Activated CD8-positive, alpha-beta memory T cell treated with anti-CD3 and anti-CD28 coated beads for 4 hours (primary cell): ENCODE measurements at places on chromosomes 3 and 15.

- peak; percentile 61 for DNase-seq
Observed at GRCh38 chr3:143121241-143122088, 1.9 kb downstream of the CHST2 start.

GRCh38 chr3:181417748-181418147 lies 294.0 kb upstream of the SOX2 start:
- DNase-seq, result no peak

DNA sequence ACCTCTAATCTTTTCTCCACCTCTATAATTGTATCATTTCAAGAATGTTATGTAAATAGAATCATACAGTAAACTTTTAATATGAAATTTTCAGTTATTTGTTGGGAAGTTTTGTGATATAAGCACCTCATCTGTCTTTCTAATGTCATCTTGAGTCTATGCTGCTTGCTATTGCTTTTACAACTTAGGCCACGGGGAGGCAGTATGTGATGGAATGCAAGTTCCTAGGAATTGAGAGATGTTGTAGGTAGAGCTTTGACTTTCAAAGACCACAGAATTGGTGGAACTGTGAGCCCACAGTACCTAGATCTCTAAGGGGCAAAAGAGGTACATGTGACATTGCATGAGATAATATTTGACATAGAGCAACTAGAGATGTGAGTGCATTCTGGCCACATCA lies 328.3 kb downstream of the MFSD1 start:
- DNase-seq, result no peak

DNA sequence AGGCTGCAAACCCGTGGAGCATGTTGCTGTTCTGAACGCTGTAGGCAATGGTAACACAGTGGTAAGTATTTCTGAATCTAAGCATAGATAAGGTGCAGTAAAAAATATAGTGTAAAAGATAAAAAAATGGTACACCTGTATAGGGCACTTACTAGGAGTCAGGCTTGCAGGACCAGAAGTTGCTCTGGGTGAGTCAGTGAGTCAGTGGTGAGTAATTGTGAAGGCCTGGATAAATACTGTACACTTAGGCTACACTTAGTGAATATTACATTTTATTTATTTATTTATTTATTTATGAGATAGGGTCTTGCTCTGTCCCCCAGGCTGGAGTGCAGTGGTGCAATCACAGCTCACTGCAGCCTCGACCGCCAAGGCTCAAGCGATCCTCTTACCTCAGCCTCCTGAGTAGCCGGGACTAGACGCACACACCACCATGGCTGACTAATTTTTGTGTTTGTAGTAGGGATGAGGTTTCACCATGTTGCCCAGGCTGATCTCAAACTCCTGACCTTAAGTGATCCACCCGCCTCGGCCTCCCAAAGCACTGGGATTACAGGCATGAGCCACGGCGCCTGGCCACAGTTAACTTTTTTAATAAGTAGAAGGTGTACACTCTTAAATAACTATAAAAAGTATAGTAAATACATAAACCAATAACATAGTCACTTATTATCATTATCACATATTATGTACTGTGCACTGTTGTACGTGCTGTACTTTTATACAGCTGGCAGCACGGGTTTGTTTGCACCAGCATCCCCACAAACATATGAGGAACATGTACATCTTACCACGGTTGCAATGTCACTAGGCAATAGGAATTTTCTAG lies 155.1 kb downstream of the IGF1R start:
- DNase-seq, result no peak

DNA sequence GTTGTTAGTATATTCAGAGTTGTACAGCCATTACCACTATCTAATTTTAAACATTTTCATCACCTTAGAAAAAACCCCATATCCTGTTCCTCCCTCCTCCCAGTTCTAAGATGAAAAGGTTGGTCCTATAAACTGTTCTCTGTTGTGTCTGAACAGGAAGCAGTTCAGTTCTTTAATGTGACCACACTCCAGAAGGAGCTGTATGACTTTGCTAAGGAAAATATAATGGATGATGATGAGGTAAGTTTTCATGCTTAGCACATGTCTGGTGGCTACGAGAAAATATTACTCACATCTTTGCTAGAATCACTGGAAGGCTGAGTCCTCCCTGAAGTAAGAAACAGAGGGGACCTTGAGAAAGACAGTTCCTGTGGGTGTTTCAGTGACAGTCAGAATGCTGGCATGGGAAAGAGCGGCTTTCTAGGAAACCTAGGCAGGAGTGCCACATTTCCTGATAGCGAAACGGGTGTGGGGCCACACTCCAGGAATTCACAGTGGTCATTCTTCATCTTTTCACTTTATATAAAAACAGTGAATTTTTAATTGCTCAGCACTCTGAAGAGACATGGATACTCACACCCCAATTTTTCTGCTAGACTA lies 20.3 kb downstream of the CRTAP start:
- DNase-seq, result no peak

GRCh38 chr15:73822998-73823397 lies 50.4 kb upstream of the TBC1D21 start:
- no peak for DNase-seq

DNA sequence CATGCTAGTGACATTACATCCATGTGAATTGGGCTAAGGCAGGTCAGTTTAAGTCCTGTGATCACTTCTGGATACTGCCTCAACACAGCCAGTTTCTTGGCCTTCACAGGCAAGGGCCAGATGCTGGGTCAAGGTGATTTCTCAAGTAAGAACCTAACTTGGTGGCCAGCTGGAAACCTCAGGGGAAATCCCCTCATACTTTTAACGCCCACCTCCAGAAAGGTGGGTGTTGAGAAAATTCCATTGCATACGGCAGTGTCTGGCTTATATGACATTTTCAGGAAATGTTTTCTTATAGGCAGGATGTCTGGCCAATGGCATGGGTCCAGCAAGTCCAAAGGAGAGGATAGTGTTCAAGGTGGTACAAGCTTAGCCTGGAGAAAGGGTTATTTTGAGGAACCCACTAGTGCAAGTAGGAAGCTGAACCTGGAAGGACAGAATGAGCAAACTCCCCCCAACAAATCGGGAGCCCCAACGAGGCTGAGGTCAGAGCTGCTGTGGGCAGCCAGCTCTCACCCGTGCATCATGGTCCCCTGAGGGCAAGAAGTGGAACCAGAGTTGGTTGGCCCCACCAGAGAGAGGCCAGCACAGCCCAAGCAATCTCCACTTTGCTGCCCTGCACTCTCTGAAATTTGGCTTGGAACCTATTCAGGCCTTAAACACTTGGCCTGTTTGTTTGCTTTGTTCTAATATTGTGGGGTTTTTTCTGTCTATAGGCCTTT lies 135.4 kb downstream of the PDE8A start:
- DNase-seq, result no peak

DNA sequence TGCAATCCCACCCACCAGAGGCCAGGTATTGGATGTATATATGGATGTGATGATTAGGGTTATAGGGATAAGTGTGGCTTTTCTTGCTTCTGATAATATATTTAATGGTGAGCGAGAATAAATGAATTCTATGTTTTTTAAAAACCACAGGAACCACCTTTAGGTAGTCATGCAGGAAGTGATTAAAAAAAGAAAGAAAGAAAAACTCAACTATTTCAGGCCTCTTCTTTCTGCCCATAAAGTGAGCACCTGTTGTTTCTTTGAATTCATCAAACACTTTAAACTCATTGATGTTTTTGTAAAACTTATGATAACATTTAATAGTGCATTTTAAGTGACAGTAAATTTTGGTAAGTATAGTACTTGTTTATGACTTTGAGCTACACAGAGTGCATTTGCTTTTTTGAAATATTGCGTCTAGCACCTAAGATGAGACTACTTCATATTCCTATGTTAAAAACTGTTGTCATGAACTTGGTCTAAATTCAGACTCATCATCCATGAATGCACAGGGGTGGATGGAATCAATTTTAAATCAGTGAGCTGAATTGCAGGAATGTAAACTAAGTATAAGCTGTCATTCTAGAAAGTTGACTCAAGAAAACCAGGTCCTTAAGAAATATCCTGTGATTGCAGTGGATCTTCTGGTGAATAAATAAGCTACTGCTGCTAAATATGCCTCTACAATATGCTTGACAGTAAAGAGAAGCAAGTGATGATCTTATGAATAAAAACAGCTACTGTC lies 764.4 kb upstream of the NECTIN3 start:
- no peak for DNase-seq

GRCh38 chr15:90463381-90463780 lies 66.3 kb upstream of the CRTC3 start:
- DNase-seq, result no peak

GRCh38 chr15:43329217-43329959 lies 985 bp downstream of the LCMT2 start:
- DNase-seq, result no peak

DNA sequence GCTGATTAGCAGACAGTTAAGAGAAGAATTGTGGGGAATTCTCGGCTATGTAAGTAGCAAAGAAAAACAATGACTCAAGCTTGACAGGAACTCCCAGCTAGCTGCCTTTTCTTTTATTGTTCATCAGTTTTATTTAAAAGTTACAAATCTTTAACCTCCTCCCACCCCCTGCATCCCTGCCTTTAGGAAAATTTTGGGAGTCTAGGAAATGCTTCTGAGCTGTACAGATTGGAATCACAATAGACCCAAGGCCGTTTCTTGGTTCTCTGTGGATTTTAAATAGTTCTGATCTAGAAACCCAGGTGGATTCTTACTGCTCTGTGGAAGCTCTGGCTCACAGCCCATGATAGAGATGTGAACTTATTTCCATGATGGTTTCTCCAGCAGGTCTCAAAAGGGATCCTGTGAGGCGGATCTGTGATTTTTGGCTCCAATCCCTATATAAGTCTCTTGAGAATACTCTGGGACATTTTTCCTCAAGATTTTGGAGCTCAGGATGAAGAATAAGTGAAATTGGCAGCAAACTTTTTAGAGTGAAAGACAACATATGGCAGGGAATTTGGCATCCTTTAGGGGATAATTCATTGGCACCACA lies 312.3 kb downstream of the EPHA3 start:
- DNase-seq, result no peak

- DNase-seq, result no peak
Observed at GRCh38 chr15:29100486-29101000, 169.1 kb downstream of the NSMCE3 start.

- no peak for DNase-seq
Observed at GRCh38 chr3:115375362-115375761, 228.3 kb upstream of the ZBTB20 start.

DNA sequence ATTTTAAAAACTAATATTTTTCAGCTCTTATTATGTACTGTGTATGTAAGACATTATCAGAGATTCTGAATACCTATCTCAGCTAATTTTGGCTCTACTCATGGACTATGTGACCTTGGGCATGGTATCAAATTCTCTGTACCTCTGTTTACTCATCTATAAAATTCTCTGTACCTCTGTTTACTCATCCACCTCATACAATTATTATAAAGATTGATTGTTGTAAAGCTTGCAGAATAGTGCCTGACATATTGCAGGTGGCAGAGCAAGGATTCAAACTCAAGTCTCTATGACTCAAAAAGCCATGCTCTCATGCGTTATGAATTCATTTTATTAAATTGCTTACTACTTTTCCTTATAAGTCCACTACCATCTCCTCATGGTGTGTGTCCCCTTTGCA lies 151.9 kb upstream of the ARL6 start:
- DNase-seq, result no peak

DNA sequence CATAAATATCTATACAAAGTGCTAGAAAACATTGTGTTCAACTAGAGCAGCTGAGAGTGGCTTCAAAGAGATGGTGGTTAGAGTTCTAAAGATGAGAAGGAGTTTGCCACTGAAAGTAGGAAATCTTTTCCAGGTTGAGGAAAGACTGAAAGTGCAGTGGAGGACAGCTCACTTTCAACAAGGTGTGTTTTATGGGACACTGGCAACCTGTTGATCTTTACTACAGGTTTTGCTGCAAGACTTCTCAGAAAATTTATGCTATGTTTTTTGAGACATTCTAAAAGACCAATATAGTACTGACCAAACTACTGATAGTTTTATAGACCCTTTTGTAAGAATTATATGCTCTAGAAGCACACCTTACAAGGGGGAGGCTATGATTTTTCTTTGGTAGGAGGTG lies 3.8 kb downstream of the CHRNA7 start:
- DNase-seq, result no peak

DNA sequence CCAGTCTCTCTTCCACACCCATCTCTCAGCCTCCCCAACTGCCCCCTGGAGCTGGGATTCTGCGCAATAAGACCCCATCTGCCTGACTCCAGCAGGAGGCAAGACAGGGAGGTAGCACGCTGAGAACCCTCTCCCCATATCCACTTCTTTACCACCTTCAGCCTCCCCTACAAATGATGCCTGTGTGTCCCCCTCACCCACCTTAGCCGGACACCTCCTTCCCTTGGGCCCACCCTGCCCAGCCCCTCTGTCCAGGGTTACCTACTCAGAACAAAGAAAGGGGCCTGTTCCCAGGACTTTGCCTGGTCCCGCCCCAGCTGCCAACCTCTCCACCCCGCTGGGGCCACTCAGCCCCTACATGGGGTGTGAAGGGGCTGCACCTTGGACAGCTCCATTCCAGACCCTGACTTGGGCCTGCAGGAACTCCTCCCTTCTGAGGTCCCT lies 40.8 kb upstream of the ATP2B2 start:
- no peak for DNase-seq

GRCh38 chr3:57421336-57421735 lies 122.8 kb downstream of the DNAH12 start:
- DNase-seq, result no peak

DNA sequence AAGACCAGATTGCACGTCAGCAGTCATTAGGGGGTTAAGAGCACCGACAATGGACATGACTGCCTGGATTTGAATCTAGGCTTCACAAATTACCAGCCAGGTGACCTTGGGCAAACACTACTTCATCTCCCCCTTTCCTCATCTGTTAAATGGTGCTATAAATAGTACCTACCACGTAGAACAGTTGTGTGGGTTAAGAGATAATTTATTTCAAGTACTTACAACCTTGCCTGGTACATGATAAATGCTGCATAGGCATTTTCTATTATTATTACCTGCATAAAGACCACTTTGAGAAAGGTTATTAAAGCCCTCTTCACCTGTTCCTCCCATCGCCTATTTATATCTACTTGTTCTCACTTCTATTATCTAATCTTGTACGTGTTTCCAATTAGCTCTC lies 64.7 kb downstream of the BTD start:
- DNase-seq, result no peak

- no peak for DNase-seq
Observed at GRCh38 chr15:75696311-75696720, 16.3 kb downstream of the CSPG4 start.

GRCh38 chr15:83283138-83283812 lies 1.2 kb downstream of the BNC1 start:
- DNase-seq, result no peak

GRCh38 chr3:52333869-52334557 lies 17.9 kb downstream of the DNAH1 start:
- DNase-seq, result no peak

DNA sequence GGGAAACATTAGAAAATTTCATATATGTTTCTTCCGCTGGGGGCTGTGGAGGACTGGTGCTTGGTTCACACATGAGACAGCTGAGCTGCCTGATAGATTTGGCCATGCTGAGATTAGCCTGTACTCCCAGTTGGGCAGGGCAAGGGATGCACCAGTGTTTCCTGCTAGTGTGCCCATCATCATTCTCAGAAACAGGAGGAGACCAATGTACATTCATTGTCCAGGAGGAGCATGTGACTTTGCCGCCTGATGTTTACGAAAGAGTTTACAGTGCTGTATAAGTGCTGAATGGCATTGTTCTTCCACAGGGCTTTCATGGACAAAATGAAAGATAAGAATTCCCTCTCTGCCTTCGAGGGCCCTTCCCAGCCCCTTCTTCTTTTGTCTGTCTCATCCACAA lies 311.1 kb upstream of the THBS1 start:
- DNase-seq, result no peak

GRCh38 chr15:77160562-77161478 lies 89.9 kb upstream of the TSPAN3 start:
- DNase-seq, result no peak
